Activated CD4-positive, CD25-positive, alpha-beta regulatory T cell treated with anti-CD3 and anti-CD28 coated beads, Interleukin-2, amount 50 U/mL, for 72 hours (primary cell): ENCODE measurements at places on chromosomes 5 and 9.
A peak's percentile ranks its signal among the peaks of the same experiment; 100 is the strongest.

DNA sequence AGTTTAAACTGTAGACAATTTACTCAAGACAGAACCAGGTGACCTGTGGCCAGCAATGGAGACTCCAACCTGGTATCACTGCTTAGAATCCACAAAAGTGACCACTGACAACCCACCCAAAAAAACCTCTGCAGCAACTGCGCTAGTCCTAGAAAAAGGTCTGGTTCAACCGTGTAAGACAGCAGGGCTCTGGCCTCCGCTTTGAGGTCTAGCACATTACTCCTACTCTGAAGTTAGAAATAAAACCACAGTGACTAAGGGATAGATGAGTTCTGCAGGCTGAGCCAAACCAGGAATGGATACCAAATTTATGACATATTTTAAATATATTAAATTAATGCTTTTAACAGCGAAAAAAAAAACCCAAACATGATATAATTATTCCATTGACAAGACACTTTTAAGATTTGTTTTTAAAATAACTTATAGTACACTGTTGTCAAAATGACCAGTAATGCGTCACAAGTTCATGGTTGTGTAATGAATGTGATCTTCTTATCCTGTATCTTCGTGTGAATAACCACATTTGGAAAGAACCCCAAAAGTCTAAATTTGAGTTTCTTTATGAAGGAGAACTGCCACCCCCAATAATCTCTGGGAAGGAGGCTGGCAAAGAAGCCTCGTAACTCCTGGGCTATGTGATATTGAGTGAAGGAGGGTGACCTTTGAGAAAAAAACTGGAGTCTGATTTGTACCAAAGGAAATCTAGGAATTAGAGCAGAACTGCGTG is 101.9 kb upstream of the SLC44A1 start:
- DNase-seq: no peak

- no peak for DNase-seq
Observed at GRCh38 chr9:74570879-74571512, 73.9 kb downstream of the RORB start.

GRCh38 chr5:132546108-132546507 is 2.8 kb upstream of the IL5 start:
- no peak for DNase-seq

GRCh38 chr9:122122903-122123632 is 30.0 kb upstream of the TTLL11 start:
- peak; percentile 79 for DNase-seq

DNA sequence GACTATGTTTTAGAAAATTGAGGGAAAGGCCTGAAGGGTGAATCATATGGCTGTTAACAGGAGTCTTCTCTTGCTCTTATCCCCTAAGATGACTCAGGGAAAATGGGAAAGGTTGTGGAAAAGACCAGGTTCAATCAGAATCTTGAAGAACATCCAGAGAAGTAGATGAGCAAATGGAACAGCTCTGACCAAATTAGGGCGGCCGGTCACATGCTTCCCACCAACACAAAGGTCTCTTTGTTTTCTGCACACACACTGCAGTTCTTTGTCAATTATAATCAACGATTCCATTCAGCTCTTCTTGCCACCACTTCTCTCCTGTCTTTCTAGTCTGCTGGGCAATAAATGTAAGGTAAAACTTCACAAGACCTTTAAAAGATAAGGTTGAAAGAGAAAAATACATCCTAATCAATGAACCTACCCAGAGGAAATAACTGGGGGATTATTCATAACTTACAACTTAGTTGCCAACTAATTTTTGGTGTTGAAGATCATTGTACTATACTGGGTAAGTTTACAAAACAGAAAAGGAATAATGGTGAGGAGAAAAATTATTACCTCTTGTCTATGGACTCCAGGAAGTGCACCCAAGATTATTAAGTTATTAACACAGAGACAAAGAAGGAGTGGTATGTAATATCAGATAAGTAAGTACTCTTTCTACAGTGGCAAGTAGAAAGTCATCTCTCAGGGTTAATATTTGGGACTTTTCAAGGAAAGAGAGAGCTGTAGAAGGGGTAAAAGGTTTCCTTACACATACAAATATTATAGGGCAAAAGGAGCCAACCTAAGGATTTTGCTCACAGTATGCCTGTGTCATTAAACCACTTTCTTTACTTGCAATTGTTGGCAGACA is 441.9 kb upstream of the PIK3R1 start:
- DNase-seq: no peak

- no peak for DNase-seq
Observed at GRCh38 chr9:95057101-95057500, 260.4 kb downstream of the FANCC start.

- DNase-seq: no peak
Observed at GRCh38 chr5:34538026-34538672, 118.0 kb upstream of the RAI14 start.

DNA sequence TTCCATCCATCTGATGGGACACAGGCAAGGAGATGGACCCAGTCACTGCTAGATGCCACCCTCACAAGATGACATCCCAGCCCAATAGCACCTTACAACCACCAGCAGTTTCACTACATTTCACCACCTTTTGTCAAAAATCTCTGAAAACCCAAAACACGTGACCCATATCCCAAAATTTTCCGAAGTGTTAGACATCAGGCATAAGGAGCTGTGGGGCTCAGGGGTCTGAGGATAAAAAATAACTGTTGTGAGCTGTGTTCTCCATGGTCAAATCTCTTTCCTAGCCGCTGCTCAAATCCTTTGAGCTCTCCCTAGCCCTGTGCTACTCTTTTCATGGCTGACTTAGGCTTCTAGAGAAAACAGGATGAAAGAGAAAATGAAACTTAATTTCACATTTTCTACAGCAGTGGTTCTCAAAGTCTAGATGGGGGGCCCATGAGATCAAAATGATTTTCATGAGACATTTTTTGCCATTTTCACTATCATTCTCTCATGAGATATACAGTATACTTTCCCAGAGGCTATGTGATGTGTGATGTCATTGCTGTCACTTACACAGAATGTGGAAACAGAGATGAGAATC is 40.7 kb downstream of the TIMD4 start:
- no peak for DNase-seq

DNA sequence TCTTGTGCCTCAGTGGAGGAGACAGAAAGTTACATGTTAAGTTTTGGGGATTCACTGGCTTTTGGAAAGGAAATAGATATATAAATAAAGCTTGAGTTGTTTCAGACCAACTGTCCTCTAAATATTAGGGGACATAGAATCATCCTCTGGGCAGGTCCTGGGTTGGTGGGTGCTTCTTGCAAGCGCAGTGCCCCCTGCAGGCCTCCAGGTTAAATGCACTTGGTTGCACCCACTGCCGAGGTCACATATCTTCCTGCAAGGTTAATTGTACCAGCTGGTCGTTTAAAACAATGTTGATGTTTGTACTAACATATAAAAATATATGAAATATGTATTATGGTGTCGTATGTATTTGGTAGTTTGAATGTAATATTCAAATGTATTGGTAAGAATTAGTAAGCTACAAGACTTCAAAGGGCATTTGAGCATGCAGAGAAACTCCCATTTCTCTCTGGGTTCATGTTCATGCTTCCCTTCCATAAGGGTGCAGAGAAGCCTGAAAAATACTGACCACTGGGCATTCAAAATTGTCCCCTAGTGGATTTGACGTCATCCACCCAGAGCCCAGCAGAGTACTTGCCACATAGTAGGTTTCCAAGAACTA is 87.0 kb downstream of the ZNF618 start:
- peak; percentile 34 for DNase-seq

DNA sequence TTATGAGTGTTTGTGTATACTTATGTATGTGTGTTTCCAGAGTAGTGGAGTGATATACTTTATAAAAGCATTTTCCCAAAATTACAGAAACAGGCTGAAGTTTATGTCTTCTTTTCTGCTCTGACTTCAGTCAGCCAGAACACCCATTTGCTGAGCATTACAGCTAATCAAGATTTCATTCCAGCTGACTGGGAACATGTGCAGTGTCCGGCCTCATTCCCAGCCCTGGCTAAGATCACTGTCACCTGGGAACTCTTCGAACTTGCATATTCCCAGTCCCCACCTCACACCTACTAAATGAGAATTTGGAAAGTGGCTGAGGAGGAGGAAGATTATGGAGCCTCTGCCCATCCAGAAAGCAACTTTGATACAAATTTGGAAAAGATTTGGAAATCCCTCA is 90.8 kb upstream of the PRRC1 start:
- no peak for DNase-seq

GRCh38 chr5:1918488-1919208 is 35.9 kb upstream of the IRX4 start:
- no peak for DNase-seq

GRCh38 chr5:111142932-111143331 is 50.8 kb downstream of the WDR36 start:
- DNase-seq: no peak

DNA sequence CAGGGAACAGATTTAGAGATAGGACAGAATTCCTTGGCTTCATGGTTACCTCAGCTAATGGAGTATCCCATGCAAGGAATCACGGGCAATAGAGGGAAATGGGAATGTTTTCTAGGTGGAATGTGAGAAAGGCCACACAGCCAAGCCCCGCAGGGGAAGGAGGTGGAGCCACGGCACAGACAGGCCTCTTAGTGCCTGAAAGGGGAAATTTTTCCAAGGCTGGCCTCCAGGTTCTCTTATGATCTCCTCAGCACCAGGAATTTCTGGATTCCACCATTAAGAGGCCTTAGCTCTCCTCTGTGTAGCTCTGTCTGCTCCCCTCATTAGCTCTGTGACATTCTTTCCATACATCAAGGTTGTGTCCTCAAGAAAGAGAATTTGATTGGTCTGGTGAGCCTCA is 124.7 kb downstream of the GALNT10 start:
- no peak for DNase-seq

- no peak for DNase-seq
Observed at GRCh38 chr5:146240951-146241350, 37.5 kb downstream of the RBM27 start.

- DNase-seq: no peak
Observed at GRCh38 chr5:18487928-18488480, 853.7 kb downstream of the TAF11L14 start.

DNA sequence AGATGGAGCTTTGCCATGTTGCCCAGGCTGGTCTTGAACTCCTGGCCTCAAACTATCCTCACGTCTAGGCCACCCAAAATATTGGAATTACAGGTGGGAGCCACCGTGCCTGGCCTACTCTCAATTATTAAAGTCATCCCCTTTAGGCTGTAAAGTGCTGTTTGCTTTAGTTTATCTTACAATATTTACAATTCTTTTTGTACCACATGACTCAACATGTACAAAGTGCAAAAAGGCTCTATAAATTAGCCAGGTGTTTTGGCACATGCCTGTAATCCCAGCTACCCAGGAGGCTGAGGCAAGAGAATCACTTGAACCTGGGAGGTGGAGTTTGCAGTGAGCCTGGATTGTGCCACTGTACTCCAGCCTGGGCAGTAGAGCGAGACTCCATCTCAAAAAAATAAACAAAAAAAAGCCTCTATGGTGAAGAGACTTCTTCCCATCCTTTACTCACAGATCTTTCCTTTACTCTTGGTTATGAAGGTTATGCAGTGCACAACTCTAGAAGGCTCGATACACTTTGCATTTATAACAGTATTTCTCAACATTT is 28.5 kb upstream of the MLLT3 start:
- DNase-seq: no peak

DNA sequence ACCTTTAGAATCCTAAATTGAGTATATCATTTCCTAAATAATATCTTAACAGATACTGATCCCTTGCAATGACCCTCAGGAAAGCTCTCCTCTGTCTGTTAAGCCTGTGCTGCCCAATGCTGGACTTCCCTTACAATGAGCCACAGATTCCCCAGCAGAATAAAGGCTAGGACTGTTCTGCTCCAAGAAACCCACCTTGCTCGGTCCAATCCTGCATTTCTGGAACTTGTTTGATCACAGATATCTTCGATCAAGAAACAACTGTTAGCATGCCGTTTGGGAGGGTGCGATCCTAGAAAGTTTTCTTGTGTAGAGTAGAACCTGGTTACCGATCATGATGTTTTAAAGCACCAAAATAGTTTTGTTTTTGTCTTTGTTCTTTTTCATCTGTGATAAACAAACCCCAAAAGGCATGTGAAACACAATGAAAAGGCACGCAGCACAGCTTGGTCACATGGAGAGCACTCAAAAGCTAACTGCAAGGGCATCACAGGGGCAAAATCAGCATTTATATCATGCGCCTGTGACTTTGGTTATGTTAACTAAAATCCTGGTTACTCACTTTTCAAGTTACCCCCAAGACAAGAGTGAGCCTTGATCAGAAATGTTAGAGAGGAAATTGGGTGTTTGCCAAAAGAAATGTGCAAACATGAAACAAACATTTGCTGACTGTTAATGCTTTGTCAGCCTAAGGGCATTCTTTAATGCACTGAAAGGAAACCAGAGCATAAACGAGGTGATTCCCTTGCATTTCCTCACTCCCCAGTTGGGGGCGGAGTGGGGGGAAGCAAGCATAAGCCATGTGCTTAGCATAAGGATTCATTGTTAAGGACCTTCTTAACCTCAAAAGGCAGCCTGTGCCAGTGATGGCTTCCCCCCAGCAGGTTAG is 61.9 kb upstream of the ADAMTS16 start:
- DNase-seq: no peak

GRCh38 chr9:130018265-130018664 is 24.7 kb downstream of the FNBP1 start:
- DNase-seq: no peak

DNA sequence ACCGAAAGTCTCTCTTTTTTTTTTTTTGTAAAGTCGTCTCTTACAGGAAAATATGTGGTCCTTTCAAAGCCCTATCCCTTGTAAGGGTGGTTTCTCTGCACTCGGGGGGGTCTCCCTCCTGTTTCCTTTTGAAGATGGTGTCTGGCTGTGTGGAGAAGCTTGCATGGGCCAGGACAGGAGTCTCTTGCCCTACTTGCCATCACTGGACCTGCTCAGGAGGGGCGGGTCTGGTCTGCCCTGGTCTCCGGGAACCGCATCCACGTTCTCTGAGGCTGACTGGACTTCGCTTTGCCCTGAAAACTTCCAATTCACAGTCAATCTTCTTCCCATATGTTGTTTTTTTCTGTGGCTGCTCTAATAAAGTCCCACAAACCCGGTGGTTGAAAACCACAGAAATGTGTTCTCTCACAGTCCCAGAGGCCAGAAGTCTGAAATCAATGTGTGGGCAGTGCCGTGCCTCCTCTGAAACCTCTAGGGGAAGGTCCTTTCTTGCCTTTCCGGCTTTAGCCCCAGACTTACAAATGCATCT is 92.9 kb upstream of the IER5L start:
- DNase-seq: no peak

GRCh38 chr9:136264031-136264430 is 18.4 kb upstream of the QSOX2 start:
- no peak for DNase-seq

GRCh38 chr5:67289763-67290521 is 93.3 kb upstream of the CD180 start:
- DNase-seq: no peak

DNA sequence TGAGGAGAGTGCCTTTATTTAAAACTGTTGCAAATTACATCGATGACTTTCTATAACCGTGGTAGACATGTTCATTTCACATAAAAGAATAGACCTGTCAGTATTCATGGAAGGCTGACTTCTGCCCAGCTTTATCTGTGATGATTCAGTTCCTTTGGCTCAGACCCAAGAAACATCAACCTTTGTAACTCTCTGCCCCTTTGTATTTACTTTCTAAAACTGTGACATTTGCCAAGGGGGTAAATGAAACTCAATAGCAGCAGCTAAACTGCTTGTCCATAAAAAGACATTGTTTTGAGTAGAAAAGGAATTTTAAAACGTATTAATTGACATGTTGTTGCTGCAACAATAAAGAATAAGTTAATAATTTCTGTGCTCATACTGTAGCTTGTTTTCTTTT is 137.8 kb upstream of the ANKH start:
- DNase-seq: no peak
